ENCODE measurements at places on chromosomes 1 and 21.
A peak's percentile ranks its signal among the peaks of the same experiment; 100 is the strongest.

DNA sequence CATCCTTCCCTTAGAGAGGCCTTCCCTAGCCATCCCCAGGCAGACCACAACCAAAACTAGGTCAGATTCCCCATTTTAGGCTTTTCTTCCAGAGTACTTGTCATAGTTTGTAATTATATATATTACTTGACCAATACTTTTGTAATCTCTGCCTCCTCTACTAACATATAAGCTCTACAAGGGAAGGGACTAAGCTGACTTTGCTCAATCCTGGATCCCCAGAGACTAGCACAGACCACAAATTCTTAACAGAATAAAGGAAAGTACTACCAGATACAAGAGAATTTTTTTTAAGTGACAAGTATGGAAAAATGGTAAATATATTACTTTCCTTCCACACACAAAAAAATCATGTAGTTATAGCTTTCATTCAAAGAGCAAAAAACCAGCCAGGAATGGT is 2.0 kb downstream of the ZMYM6 start:
- DNase-seq, result no peak

DNA sequence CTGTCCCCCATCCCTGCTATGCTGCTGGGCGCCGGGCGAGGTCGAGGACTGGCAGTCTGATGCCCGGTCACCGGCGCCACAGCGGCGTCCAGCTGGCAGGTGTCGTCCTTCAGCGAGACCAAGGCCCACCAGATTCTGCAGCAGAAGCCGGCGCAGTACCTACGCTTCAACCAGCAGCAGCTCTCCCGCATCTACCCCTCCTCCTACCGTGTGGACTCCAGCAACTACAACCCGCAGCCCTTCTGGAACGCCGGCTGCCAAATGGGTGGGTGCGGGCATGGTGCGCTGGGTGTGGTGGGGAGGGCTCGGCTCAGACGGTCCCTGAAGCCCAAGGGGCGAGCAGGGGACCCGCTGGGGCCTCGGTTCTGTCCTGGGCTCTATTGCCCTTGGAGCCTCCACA is 20.7 kb downstream of the PLCH2 start:
- no peak for DNase-seq

DNA sequence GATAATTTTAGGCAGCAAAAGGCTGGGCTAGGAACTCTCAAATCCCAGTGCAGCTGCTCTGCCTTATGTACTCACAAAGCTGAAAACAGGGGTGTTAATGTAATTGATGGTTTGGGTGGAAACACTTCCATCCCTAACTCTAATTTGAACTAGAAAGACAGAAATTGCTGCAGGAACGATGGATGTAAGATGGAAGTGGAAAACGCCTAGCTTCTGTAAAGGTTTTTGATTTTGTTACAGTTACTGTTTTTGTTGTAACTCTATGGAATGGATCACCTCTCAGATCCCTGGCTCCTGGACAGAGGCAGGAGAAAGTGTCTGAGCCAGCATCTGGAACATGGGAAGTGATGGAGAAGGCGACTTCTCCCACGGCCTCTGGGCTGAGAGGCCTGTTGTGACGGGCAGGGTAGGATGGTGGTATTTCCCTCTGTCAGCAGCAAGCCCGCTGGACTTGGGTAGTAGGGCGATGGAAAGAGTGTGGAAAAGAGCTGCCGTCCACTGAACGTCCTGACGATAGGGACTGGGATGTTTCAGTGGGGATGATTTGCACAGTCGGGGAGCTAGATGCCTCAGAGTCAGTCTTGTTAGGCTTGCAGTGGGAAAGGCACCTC is 1.6 kb downstream of the TRAF5 start:
- DNase-seq, result no peak

DNA sequence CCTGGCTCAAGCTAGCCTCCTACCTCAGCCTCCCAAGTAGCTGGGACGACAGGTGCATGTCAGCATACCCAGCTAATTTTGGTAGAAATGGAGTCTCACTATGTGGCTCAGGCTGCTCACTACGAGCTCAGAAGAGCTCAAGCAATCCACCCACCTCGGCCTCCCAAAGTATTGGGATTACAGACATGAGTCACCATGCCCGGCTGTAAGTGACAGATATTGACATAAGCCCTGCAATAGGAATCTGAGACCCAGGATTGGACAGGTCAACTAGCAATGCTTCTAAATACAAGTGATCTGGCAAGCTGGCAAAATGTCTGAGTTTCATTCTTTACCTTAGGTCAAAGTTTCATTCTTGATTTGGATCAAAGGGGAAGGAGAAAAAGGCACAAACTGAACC is 40.5 kb upstream of the H6PD start:
- DNase-seq, result no peak

- no peak for DNase-seq
Measured at GRCh38 chr1:111707906-111708305, 31.3 kb downstream of the INKA2 start.

GRCh38 chr1:168164771-168165170 is 14.0 kb upstream of the TIPRL start:
- DNase-seq, result no peak

DNA sequence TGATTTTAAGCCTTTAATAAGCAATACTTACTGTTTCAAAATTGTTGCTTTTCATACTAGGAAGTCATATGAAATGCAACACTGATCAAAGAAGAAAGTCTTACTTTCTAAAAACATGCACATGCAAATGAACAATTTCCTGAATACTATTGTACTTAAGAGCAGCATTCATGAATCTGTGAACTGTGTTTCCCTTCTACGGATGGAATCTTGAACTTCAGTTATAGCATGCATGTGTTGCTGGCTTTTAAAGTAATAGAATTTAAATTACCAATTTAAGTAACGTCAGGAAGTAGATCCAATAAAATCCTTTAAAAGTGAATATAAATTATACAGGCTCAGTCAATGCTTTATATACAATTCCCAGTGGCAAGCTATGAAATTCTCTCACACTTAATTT is 348.9 kb downstream of the KCNT2 start:
- peak; percentile 62 for DNase-seq

GRCh38 chr1:212062832-212063438 is 27.4 kb downstream of the DTL start:
- peak; percentile 40 for DNase-seq

DNA sequence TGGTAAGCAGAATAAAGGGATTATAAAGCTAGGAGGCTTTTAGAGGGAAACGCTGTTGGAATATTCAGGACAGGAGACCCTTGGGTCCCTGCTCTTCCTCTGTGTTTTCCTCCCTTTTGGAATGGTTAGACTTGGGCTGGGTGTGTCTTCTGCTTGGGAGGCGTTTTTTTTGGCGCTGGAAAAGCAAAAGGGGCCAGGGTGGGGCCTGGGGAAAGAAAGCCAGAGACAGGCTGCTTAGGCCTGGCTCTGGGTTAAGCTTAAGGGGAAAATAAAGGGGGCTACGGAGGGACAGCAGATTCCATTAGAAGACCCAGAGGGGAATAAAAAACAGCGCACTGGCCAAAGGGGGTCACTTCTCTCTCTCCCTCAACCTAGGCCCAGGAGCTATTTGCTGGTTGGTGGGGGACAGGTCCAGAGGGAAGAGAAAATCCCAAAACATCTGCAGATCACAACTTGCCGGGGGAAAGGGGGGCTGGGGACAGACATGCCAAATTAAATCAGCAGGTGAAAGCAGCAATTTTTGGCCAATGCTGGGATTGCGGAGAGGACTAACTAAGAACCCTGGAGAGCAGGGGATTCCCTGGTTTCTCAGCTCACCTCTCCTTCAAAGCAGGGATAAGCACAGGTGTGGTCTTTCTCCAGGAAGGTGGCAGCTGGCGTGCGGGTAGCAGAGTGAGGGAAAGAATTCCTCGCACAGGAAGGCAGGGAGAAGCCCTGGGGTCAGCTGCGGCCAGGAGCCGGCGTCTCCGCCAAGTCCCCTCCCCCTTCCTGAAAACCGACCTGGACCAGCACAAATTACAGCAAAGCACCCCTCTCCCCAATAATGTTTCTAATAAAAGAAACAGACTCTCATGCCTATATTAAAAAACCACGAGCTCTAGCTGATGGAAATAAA is 82.2 kb upstream of the AK4 start:
- DNase-seq, result no peak

GRCh38 chr1:105632342-105633196 is 1423.9 kb upstream of the PRMT6 start:
- DNase-seq, result peak; percentile 2

DNA sequence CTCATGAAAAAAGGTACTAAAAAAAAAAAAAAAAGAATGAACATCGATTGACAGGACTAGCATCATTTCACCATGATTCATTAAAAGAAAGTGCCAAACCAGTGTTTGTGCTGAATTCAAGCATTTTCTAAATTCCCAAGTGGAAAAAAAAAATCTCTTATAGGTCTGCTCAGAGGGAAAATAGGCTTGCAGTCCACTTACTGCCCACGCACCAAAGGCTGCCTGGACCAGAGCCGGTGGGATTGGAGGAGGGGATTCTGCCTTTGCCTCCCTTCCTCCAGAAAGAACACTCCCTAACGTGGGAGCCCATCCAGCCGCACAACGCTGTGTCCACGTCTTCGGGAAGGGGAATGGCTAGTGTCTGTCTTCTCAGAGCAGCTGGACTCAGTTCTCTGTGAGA is 5.5 kb upstream of the TRAPPC10 start:
- no peak for DNase-seq

GRCh38 chr1:147720557-147720956 is 39.8 kb downstream of the GJA5 start:
- no peak for DNase-seq

GRCh38 chr1:60727552-60727951 is 354.8 kb upstream of the NFIA start:
- no peak for DNase-seq

GRCh38 chr1:186828611-186829454 is at the start of gene PLA2G4A:
PLA2G4A (plus strand) TSS chr1:186828949; CDS start chr1:186854355, 25,406 bp downstream.
- DNase-seq, result peak; percentile 85

DNA sequence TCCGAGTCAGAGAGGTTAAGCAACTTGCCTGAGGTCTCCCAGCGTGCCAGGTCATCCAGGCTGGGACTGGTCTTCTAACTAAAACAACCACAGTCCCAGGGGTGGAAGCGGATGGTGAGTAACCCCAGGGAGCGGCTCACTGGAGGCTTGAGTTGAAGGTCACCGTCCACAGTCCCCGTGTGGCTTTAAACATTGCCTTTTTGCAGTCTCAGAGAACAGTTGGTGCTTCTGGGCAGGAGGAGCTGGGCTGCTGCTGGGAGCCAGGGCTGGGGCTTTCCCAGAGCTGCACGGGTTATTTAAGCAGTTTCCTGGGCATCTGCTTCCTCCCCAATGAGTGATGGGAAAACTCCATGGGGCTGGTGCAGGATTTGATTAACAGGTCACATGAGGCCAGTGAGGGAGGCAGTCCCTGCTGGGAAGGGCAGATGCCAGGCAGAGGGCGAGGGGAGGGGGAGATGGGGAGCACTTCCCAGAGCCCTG is 12.3 kb downstream of the ARHGEF10L start:
- DNase-seq, result no peak

DNA sequence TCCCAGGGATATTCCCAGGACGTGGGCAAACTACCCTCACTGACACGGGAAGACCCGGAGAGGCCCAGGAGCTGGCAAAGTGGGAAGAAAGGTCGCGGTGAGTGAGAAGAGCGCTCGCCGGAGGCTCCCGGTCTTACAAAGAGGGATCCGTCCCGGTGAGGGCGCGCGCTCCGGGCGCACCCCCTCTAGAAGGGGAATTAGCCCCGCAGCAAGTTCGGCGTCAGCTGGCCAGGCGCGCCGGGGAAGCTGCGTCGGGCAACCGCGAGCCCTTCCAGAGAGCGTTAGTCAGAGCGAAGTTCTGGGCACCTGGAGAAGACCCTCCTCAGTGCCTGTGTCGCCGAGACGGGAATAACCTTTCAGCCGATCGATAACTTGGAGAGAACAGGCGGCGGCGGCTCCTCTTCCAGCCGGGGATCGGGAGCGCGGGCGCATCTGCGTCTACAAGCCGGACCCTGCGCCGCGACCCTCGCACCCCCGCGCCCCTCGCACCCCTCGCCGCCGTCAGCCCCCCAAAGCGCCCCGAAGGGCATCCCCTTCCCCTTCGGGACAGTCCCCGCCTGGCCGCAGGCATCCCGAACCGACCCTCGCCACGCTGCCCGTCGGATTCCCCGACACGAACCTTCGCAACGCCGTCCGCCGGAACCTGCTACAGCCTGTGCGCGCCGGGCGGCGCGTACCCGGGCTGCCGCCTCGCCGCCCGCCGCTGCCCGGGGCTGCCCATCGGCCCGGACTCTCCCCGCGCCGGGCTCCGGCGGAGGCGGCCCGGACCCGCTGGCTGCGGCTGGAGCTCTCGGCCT is 485 bp downstream of the SIPA1L2 start:
- peak; percentile 39 for DNase-seq

DNA sequence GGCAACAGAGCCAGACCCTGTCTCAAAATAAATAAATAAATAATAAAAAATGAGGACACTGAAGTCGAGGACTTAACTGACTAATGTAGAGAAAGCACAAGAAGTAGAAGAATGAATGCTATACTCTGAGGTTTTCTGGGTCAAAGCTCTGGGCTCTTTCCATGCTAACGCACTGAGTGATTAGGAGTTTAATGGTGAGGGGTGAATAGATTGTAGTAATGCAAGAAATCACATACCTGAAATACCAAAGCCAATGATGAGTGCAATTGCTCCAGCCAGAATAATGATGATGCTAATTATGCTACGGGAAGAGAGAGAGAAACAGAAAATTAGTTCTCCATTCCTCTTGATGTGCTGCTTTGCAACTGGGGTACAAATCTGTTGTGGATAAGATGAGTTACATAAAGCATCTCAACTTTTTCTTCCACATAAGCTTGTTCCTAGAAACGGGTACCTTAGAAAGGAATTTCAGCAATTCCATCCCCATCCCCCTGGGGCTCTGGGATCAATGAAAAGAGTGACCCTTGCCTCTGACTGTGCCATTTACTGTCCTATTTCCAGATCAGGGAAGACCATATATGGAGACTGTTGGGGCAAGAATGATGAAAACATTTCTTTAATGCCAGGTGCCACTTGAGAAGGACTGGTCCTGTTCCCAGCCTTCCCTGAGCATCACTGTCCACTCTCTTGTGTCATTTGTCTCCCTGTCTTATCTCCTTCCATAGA is 40.7 kb downstream of the VTCN1 start:
- no peak for DNase-seq

DNA sequence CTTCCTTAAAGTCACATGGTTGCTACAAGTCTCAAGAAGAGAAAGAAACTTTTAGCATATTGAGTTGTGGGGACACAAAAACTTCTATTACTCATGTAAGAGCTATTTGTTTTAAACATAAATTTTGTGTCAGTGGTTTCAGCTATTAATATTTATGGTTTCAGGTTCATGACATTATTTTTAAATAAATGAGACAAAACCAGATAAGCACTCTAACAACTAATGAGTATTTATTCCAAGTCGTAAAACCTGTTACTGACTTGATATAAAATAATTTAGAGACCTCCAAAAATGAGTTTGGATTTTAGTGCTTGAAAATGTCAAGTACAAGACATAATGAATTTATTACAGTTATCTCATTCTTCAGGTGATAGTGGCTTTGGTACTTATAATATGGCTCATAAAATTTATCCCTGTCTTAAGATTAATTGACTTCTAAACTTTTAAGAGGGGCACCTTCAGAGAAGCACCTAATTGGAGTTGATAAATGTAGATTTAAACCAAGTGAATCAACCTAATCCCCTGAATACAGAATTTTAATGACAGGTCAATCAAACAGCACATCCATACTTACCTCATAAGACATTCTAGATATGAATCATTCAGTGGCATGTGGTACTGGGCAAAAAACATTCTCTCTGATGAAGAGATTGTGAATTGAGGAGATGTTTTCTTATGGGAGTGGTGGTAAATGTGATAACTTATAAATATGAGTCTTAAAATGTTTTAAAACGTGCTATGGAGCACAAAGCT is 167.7 kb upstream of the PTGFR start:
- no peak for DNase-seq
